Caudate nucleus (tissue), 63 donors: ENCODE measurements at places on chromosomes 4 and X.

DNA sequence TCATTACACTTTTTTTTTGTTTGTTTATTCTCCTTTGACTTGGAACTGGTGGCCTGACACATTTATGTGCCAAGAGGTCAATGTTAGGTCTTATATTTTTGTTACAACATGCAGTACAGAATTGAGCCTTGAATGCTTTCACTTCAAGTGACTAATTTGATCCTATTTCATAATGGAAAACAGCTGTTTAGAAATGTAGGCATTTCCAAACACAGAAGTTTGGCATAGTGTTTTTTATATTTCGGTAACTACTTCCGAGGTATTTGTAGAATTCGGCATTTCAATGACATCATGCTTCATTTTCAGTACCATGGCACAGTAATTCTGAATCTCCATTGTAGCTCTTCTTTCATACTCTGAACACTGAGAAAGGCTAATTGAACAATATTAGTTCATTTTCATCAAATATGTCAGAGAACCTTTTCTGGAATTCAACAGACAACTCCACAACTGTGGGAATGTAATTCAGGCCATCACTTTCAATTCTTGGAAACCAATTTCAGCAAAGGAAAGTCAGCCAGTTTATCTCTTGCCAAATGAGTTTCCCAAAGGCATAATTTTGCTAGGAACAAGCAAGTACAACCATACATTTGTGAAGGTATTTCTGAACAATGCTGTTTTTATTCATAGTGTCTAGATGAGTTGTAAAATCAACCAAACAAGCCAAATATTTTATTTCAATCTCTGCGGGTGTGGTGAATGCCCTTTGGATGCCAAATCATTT, 11.4 kb downstream of the FAM120C start:
- no peak for DNase-seq

- no peak for DNase-seq
Observed at GRCh38 chr4:138864961-138865720, 150.4 kb upstream of the NOCT start.

DNA sequence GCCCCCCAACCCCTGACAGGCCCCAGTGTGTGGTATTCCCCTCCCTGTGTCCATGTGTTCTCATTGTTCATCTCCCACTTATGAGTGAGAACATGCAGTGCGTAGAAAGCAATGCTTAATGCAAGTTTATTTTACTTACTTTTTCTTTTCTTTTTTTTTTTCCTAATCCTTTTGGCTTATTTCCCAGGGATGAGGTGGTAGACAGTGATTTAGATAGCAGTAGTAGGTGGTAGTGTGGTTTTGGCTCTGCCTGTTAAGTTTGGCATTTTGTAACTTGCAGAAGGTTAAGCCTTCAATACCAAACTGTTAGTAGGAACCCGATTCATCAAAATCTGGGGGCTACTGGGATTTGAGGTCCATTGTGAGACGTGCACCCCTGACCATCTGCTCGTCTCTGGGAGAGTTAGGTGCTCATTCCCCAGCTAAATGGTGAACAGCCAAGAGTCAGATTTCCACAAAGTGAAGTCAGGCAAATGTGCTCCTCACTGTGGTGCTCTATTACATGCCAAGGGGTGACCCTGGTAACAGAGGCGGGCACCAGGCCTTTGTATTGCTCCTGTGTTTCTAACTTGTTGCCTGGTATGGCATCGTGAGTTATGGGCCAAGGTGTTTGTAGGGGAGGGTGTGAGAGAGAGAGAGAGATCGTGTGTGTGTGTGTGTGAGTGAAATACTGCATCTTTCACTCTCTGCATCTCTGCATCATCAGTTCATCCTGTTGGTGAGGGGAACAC, 70.3 kb downstream of the PHOX2B start:
- no peak for DNase-seq

- no peak for DNase-seq
Observed at GRCh38 chr4:77120886-77121508, 36.0 kb upstream of the CCNG2 start.

- no peak for DNase-seq
Observed at GRCh38 chrX:97633798-97634197, 750.1 kb downstream of the RPA4 start.

- no peak for DNase-seq
Observed at GRCh38 chr4:47075919-47076318, 44.6 kb downstream of the GABRB1 start.

- DNase-seq: no peak
Observed at GRCh38 chr4:58166490-58166889, 1056.3 kb upstream of the IGFBP7 start.

DNA sequence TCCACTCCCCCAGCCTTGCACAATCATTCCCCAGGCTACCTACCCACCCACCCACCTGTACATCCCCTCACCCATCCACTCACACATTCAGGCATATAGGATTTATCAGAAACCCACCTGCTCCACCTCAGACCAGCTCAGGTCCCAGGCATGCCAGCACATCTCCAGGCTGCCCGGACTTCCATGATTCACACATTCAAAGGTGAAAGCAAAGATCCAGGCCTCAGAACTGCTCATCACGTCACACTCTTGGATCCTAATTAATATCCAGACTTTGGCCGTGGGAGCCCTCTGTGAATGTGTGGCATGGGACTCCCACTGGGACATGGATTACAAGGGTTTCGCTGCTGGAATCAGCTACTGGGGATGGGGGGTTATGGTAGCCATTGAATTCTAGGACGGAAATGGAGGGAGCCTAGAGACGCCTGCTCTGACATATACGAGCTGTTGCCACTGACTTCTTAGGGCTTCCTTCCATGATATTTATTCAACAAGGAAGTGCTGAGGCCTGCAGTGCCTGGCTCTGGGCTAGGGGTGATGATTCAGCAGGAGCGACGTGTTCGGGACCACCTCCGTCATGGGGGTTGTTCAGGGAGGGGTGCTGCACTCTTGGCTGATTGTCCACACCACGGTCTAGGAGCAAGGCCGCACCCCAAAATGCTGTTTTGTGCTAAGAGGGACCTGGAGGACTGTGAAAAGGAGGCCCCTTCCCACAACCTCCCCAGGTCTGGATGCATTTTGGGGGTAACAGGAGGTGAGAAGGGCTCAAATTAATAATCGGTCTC, 56.9 kb upstream of the ADRA2C start:
- DNase-seq: no peak

GRCh38 chrX:30468471-30468870, 109.1 kb downstream of the TASL start:
- no peak for DNase-seq

DNA sequence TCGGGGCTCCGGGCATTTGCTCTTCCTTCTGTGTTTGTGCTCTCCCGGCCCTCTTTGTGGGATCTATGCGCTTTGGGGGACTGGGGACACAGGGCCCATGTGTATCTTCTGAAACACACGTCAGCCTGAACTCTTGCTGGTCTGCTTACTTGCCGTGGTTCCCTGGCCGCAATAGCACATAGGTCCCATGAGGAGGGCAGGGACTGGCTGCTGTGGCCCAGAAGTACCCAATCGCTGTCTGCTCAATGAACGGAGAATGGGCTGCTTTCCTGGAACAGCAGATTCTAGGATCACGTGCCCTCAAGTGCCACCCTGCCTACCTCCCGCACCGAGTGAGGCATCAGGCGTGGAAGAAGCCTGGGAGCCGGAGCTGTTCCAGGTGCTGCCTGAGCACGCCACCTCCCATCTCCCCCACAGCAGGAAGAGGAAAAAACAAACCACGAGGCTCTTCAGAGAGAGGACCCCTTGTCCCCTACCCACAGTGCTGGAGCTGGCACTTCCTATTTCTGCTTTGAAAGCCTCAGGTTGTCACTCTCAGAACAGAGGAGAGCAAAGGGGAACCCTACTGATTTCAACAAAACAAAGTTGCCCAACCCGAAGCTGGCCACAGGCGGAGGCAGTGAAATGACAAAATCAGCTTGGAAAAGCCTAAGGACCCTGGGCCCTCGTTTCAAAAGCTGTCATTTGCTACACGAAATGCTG, 3.8 kb downstream of the G6PD start:
- no peak for DNase-seq

GRCh38 chr4:105600951-105601350, 48.5 kb downstream of the ARHGEF38 start:
- no peak for DNase-seq

GRCh38 chrX:40291553-40291952, 193.8 kb upstream of the BCOR start:
- DNase-seq: no peak

DNA sequence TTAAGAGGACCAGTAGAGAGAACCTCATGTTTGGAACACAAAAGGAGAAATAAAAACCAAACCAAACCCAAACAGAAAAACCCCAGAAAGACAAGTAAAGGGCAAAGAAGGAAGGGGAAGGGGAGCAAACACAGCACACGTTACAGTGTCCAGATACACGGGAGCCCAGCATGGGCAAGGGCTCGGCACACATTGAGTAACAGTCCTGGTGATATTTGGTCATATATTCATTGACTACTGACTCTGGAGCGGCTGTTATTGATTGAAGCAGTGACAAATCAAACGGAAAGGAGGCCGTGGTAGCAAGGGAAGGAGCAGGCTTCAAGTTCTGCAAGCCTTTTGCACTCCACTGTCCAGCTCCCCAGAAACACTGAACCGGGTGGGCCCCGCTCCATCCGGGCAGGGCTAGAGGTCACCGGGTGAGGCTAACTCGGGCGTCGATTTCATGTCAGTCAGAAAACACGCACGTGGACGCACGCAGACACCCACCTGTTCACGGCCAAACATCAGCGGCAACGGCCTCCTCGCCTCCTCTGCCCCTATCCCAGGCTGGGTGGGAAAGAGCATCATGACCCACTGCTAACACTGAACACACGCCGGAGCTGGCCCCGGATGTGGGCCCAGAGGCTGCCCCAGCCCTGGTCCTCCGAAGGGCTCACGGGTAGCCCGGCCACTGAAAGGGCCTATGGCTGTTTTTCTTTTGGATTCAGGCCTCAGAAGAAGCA, 3.7 kb upstream of the IRAK1 start:
- no peak for DNase-seq

GRCh38 chr4:42167709-42168108, 15.3 kb upstream of the BEND4 start:
- no peak for DNase-seq

DNA sequence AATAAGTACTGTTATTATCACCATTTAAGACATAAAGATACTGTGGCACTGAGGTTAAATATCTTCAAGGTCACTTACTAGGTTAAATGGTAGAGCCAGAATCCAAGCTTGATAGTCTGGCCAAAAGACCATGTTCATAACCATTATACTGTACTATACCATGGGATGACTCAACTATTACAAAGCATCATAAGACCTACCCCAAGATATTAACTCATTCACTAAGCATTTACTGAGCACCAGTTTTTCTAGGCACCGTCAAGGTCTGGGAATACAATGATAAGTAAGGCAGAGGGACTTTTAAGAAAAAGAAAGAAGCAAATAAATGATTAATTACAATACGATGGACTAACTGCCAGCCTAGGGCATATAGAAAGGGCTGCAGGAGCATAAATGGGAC, 95.5 kb upstream of the KCTD8 start:
- no peak for DNase-seq

- DNase-seq: no peak
Observed at GRCh38 chr4:141563723-141564122, 72.7 kb upstream of the IL15 start.

DNA sequence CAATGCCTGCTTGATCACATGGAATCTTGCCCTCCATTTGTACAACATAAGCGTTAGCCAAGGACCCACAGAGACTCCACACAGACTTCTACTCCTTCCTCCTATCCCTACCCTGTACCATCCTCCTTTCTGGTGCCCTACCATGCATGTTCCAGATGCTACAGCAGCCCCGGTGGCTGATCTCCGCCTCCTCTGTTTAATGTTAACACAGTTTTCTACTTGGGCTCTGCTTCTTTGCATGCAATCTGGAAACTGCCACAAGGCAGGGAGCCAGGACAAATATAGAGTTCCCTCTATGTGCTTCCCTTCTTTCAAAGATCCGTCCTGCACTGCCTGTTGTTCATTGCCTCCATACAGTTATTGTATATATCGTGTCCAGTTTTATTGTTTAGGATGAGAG, 368.6 kb upstream of the TENM3 start:
- no peak for DNase-seq

- no peak for DNase-seq
Observed at GRCh38 chr4:151853034-151853433, 92.2 kb upstream of the GATB start.

DNA sequence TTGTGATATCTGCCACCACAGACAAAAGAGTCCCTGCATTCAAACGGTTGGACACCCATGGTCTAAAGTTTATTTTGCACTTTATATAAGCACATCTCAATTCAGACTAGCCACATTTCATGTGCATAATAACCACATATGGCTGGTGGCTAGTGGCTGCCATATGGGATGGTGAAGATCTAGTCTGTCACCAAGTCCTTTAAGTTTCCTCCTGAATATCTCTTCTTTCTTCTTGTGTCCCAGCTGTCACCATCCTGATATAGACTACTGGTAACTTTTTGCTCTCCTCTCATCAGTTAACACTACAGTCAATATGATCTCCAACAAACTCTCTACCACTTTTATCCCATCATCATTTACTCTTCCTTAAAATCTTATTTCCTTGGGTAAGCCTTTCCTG, 9.3 kb downstream of the HSPA4L start:
- no peak for DNase-seq

- DNase-seq: no peak
Observed at GRCh38 chr4:40262077-40262528, 65.3 kb downstream of the RHOH start.

DNA sequence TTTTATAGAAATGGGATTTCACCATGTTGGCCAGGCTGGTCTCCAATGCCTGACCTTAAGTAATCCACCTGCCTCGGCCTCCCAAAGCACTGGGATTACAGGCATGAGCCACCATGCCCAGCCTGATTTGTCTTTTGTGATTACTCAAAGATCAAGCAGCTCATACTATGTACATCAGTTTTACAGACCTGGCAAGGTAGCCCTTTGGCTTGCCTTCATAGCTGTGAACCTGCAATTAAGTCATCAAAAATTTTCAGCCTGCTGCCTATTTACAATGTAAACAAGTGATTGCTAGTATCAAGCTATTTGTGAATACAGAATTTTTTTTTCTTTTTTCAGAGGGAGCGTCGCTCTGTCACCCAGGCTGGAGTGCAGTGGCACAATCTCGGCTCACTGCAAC, 46.2 kb downstream of the GSX2 start:
- DNase-seq: no peak

DNA sequence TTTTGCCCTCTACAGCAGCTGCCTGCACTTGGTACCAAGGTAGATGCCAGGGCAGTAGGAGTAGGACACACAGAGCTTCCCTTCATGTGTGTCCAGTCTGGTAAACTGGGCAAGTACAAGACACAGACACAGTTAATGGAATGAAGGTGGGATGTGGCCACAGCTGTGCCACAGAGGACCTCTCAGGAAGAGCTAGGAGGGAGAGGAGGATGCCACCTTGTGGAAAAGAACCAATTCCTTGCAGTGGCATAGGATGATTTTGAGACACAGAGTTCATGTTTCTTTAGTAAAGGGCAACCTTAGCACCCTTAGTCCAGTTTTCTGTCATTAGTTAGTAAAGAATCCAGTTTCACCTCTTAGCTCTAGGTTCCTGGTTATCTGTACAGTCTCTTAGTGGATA, 36.3 kb upstream of the TBC1D14 start:
- no peak for DNase-seq

GRCh38 chr4:53322696-53323095, 43.2 kb downstream of the SCFD2 start:
- DNase-seq: no peak

GRCh38 chr4:42917296-42917695, 24.8 kb downstream of the GRXCR1 start:
- peak; percentile 7 for DNase-seq

- no peak for DNase-seq
Observed at GRCh38 chr4:1359976-1360375, 13.0 kb downstream of the UVSSA start.

- peak; percentile 3 for DNase-seq
Observed at GRCh38 chrX:39759526-39760224, 338.1 kb downstream of the BCOR start.

GRCh38 chr4:167290678-167291077, 56.4 kb upstream of the SPOCK3 start:
- no peak for DNase-seq
